ENCODE measurements at places on chromosomes 3 and 15.

GRCh38 chr15:68582864-68583263 is 4.1 kb downstream of the CORO2B start:
- no peak for DNase-seq

GRCh38 chr3:9690451-9691450 is 12.9 kb upstream of the CPNE9 start:
- no peak for DNase-seq

- no peak for DNase-seq
Observed at GRCh38 chr3:115623044-115623868, at the start of gene GAP43. TSS of gene GAP43 (plus strand) at chr3:115623510. CDS start at chr3:115623690, 180 bp downstream.

DNA sequence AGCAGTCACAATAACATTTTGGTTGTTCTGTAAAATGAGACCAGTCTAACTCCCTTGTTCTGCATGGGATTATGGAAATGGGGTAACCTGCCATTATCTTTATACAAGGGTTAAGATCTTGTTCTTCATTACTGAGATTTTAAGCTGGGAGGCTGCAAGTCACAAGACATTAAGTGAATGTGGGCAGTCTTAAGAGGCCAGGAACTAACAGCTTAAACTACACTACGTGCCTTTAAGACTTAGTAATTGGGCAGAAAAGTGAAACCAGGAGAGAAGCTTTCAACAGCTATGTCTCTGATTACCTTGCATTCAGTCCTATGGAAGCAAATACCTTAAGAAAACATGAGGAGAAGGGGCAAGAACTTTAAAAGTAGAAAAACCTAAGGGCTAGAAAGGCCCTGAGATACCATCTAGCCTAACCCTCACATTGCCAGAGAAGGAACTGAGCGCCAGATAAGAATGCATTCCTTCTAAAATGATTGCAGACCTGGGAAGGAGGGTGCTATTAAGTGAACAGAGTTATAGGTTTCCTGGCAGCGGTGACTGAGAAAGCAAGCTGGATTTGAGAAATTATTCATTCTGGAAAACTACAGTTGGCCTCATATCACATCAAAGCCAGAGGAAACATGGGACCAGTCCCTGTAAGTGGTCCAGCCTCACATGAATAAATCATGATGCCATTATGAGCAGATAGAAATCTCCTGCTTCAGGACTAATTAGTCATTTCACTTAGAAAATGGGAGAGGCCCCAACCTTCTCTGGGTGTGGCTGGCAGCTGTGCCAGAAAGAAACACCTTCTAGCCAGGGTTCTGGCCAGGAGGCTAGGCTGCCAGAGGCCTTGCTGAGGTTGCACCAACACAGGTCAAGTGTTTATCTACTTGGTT is 32.9 kb downstream of the DAPK2 start:
- DNase-seq: no peak

GRCh38 chr3:87446849-87447387 is 170.5 kb upstream of the POU1F1 start:
- no peak for DNase-seq

DNA sequence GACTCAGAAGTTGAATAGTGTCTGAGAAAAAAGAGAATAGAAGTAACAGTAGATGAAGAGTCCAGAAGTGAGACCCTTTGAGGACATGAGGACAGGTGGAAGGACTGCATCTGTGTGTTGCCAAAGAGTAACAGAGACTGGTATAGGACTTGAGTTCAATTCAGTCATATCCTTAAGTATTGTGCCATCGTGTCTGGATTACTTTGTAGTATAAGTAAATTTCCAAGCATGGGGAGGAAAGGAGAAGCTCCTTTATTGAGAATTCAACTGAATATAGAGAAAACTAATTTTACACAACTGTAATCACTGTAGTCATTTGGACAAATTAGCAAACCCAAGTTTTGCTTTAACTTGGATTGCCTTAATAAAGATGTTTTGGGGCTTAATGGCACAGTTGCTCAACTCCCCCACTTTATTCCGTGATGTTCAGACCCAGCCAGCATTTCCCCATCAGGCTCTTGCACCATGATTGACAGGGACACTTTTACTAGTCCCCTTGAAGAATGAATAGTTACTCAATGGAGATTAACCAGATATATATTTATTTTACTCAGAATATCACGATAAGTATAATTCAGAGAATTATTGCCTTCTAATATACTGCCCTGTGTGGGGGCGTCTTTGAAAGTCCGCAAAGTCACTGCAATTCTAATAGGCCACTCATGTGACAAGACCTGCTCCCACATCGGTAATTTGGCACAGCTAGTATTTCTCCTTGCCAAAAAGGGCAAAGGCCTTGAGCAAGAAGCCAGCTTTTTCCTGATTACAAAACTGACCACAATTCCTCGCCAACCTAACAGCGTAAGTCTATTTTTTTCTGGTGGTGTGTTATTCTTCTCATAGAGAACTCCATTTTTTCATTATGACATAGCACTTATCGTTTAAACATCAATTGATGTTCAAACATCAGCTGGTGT is 61.3 kb downstream of the PPARG start:
- no peak for DNase-seq

- no peak for DNase-seq
Observed at GRCh38 chr3:98705212-98705611, 57.9 kb upstream of the ST3GAL6 start.

DNA sequence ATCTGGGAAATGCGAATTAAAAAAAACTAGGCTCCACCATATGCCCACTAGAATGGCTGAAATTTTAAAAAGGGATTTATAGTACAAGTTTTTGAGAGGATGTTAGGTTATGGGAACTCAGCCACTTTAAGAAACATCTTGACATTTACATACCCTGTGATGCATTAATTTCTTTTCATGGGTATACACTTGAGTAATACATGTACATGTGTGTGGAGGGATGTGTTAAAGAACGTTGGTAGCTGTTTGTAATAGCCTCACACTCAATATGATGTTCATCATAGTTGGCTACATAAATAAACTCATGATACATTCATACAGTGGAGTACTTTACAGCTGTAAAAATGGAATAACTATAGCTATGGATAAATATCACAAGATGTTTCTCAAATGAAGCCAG is 40.9 kb downstream of the MEF2A start:
- no peak for DNase-seq

GRCh38 chr15:96362755-96363651 is 32.5 kb downstream of the NR2F2 start:
- no peak for DNase-seq

DNA sequence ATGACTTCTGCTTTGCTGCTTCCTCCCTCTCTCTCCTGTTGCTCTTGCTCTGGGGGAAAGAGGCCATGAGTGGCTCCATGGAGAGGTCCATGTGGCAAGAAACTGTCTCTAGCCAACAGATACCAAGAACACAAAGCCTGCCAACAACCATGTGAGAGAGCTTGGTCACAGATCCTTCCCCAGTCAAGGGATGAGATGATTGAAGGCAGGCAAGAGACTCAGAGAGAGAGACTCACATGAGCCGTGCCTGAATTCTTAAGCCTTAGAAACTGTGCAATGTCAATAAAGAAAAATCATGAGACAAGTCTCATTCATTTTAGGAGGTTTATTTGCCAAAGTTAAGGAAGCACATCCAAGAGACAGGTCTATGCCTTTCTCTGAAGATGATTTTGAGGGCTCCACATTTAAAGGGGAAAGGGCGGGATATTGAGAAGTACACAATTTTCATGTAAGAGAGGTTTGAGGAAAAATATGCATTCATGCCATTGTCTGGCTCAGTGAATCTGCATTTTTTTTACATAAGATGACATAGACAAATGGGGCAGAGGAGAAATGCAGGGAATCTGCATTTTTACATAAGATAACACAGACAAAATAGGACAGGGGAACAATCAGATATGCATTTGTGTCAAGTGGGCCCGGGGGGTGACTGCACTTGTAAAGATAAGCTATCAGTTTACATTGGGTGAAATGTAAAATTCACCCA is 59.5 kb upstream of the SUCLG2 start:
- DNase-seq: no peak

- DNase-seq: no peak
Observed at GRCh38 chr15:38872732-38873131, 308.1 kb upstream of the RASGRP1 start.

DNA sequence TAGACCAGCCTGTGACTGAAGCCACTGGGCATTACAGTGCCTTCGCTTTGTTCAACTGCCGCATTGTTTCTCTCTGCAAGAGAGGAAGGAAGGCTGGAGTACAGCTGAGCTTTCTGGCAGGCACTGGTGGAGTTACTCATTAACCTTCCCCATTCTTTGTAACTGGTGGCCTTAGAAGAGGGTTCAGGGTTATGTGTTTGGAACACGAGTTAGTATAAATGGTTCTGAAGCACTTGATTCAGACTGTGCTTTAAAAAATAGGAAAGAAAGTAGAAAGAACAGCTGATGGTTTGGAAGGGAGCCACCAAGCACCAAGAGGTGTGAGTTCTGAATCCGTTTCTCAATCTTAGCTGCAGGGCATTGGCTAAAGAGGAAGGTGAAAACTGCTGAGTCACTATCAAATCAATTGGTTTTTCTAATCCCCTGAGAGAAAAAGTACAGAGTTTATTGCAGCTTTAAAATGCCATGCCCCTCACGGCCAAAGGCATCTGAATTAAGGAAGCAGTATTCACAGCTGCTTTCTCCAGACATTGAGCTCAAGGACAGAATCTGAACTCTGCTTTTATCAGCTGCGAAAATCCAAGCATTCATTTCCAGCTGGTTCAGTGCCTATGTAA is 3.6 kb downstream of the HGD start:
- no peak for DNase-seq

DNA sequence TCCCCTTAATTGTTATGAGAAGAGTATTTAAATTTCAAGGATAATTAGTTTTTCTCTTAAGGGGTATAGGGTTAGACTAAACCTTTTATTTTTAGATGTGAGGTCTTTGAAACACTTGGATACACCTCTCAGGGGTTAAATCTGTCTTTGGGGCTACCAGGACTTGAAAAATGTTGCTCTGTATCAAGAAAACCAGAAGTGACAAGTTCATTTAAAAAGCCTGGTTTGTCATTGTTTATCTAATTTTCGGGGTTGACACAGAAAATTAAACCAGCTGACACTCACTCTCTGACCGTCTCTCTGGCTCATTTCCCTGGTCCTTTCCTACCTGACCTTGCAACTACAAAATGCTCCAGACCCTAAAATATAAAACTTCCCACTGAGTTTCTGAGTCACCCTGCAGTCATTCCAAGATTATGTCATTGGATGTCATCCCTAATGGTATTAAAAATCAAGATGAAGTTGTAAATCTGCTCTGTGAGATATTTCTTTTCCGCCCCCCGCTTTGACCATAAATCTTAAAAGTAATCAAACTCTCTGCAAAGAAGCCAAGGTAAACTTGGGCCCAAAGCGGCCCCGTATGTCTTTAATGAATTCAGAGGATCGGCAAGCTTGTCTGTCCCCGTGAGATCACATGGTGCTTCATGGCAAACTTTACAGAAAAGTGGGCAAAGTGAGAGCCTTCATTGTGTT is 32.9 kb upstream of the SKOR1 start:
- no peak for DNase-seq

- DNase-seq: no peak
Observed at GRCh38 chr15:36136049-36136448, 443.4 kb upstream of the CDIN1 start.

GRCh38 chr3:64518950-64519349 is 168.8 kb downstream of the ADAMTS9 start:
- no peak for DNase-seq

DNA sequence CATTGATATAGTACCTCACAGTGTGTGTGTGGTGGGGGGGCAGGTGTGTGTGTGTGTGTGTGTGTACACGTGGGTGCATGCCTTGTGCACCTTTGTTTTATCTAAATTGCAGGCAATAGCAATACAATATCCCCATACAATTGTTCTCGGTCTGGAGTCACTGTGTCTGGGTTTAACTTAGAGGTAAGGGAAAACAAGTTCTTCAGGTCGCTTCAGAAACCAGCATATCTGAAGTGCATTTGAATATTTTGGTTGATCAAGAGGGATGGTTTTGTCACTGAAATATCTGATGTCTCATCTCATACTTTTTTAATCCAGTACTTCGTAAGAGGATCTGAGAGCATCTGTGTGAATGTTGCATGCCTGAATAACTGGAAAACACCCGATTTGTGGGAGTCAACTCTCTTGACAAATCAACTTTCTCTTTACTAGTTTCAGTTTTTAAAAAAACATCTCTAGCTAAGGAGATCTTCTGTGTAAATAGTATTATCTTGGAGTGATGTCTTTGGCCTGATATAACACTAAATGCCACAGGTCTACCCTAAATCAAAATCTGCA is 206.8 kb upstream of the NR2F2 start:
- DNase-seq: no peak

- DNase-seq: no peak
Observed at GRCh38 chr3:111314181-111314873, 227.7 kb upstream of the CD96 start.

DNA sequence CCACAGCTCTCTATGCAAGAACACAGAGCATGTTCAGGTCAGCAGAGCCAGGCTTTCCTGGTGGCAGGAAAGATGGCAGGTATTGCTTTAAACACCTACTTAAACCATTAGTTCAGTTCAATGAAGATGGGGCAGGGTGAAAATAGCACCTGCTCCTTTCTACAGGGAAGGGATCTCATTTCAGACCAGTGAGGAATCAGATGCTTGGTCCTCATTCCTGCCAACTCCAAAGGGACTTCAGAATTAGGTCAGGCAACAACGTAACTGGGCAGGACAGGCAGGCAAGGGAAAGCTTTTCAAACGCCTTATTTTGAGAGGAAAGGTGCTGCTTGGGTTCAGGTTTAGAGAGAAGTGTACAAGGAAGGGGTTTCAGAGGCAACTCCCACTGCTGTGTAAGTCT is 12.6 kb upstream of the RPS17 start:
- DNase-seq: no peak

- DNase-seq: no peak
Observed at GRCh38 chr3:95399585-95399984, 1336.7 kb downstream of the NSUN3 start.
